ENCODE measurements at places on chromosomes 1 and 21. TPM values are rescaled to one million over a fixed set of nuclear protein-coding genes. Genes with fewer than 3 reads are reported as not detected.

DNA sequence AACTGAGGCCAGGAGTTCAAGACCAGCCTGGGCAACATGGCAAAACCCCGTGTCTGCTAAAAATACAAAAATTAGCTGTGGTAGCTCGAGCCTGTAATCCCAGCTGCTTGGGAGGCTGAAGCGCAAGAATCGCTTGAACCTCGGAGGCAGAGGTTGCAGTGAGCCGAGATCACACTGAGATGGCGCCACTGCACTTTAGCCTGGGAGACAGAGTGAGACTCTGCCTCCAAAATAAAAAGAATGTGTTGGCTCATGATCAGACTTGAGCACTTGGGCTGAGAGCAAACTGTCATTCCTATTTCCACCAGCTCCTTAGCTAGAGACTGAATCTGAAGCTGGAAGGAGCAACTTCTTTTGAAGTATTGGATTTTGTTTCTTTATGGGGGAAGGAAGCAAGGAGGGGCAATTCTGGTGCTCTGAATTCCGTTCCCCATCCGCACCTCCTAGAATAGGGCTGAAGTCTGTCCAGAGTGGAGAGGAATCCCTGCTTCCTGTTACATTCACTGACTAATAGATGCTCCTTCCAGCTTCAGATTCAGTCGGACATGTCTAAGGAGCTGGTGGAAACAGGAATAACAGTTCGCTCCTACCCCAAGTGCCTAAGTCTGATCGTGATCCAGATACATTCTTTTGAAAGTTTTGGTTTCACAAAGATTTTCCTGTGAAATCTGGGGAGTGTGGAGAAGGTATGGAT, 3.8 kb downstream of the ZNF672 start:
- peaks cover 6% of the 10 kb centered on the region for H3K36me3 ChIP-seq
- peaks cover 11% of the 10 kb centered on the region for H3K4me1 ChIP-seq
- no peak overlapping the region for H3K4me3 ChIP-seq
- no peaks in the 10 kb centered on the region for H3K27me3 ChIP-seq

DNA sequence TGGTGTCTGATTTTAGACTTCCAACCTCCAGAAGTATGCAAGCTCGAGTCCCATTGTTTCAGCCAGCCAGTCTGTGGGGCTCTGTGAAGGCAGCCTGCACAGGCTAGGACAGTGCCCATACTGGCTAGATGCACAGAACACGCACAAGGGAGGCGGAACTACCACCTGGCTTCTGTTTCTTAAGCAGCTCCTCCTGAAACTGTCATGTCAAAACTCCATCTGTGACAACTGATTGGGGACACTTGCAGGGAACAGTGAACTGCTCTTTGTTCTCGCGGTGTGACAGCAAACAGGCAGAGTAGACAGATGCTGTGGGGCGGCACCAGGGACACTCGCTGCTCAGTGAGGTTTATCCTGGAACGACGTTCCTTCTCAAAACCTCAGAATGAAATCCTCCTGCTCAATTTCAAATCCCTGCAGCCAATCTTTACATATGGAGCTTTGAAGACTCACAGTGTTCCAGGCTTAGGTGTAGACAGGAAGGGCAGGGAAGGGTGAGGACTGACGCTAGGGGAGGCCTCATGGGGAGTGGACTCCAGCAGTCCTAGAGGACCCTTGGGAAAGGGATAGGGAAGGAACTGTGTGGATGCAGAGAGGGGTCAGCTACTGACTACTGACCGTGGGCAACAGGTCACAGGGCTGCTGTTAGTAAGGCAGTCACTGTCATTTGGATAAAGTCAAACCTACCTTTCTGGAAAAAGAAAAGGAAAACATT, 73.8 kb downstream of the ERG start:
- peaks cover 50% of the 10 kb centered on the region for H3K36me3 ChIP-seq
- H3K4me3 ChIP-seq, result no peak overlapping the region
- no peak overlapping the region for H3K27ac ChIP-seq
- H3K27me3 ChIP-seq, result no peaks in the 10 kb centered on the region
- no peaks in the 10 kb centered on the region for H3K4me1 ChIP-seq
- no peak for DNase-seq

- no peak for DNase-seq
- H3K27me3 ChIP-seq, result no peaks in the 10 kb centered on the region
- no peak overlapping the region for H3K27ac ChIP-seq
- no peak overlapping the region for H3K4me3 ChIP-seq
- no peaks in the 10 kb centered on the region for H3K4me1 ChIP-seq
These were observed 57.3 kb downstream of the SMYD2 start for GRCh38 chr1:214338212-214338611.

DNA sequence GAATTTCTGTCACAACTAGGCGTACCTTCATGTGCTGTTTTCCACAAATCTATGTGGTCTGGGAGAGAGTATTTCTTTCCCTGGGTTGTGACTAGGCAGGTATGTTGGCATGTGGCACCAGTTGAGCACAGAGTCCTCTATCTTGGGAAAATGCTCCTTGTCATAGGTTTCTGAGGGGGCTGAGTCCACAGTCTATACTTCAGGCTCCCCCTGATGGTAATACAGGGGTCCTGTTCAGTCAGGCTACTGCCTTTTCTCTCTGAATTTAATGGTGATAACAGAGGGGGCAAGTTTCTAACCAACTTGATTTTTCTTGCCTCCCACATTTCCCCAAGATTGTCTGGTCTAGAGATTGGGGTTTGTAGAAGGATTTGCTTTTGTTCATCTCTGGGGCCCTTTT, 35.8 kb downstream of the VANGL1 start:
- no peaks in the 10 kb centered on the region for H3K36me3 ChIP-seq
- H3K4me1 ChIP-seq, result no peaks in the 10 kb centered on the region
- DNase-seq, result no peak
- H3K27me3 ChIP-seq, result no peaks in the 10 kb centered on the region
- H3K4me3 ChIP-seq, result no peak overlapping the region

The OR10J1 gene
- total RNA-seq, result not detected

Measured in endothelial cell of umbilical vein (primary cell).